Skeletal muscle cell (primary cell): ENCODE measurements at places on chromosomes 7 and 10.

DNA sequence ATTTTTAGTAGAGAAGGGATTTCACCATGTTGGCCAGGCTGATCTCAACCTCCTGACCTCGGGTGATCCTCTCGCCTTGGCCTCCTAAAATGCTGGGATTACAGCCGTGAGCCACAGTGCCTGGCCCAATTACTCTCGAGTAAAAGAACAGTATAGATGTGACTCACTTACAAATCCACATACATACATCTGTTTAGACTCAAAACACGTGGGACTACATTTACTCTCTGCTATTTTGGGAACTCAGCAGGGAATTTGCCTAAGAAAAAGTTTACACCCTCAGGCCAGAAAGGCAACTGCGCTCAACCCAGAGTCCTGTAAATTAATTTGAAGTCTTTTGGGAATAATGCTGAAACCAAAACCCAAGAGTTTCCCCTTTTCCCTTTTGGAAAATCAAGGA is 289.7 kb downstream of the KLF6 start:
- no peak for DNase-seq

- no peak for DNase-seq
Measured at GRCh38 chr10:132408823-132409666, 12.0 kb downstream of the PWWP2B start.

GRCh38 chr10:62707810-62708209 is 96.7 kb upstream of the ADO start:
- no peak for DNase-seq

- no peak for DNase-seq
Measured at GRCh38 chr10:116690356-116691322, 51.7 kb downstream of the HSPA12A start.

DNA sequence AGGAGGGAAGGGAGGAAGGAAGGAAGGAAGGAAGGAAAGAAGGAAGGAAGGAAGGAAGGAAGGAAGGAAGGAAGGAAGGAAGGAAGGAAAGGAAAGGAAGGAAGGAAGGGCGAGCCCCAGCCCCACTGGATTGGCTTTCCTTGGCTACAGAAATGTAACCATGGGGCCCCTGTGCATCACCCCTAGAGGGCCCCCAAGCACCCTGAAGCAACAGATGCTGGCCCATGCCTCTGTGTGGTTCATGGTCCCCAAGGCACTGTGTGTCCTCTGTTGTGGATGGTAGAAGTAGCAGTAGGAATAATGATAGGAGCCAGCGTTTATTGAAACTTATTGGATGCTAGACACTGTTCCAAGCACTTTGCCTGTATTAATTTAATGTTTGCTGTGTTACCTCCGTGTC is 116.6 kb upstream of the MACROH2A2 start:
- no peak for DNase-seq

GRCh38 chr7:80790877-80791276 is 128.0 kb downstream of the SEMA3C start:
- DNase-seq = no peak

GRCh38 chr7:69833964-69834363 is 235.7 kb downstream of the AUTS2 start:
- DNase-seq = no peak

GRCh38 chr7:120023494-120024167 is 249.3 kb upstream of the KCND2 start:
- peak; percentile 41 for DNase-seq

DNA sequence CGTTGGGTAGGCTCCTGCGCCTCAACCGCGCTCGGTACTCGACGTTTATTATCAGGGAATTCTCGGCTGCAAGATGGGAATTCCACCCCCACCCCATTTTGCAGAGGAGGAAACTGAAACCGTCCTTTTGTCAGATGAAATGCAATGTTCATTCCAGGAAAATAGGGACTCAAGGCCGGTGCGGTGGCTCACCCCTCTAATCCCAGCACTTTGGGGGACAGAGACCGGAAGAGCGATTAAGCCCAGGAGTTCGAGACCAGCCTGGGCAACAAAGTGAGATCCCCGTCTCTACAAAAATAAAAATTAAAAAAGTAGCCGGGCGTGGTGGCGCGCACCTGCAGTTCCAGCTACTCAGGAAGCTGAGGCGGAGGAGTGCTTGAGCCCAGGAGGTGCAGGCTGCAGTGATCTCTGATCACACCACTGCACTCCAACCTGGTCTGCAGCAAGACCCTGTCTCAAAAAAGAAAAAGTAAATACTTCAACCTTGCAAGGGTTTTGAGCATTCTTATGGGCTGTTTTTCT is 720 bp upstream of the RFC2 start:
- DNase-seq = no peak

DNA sequence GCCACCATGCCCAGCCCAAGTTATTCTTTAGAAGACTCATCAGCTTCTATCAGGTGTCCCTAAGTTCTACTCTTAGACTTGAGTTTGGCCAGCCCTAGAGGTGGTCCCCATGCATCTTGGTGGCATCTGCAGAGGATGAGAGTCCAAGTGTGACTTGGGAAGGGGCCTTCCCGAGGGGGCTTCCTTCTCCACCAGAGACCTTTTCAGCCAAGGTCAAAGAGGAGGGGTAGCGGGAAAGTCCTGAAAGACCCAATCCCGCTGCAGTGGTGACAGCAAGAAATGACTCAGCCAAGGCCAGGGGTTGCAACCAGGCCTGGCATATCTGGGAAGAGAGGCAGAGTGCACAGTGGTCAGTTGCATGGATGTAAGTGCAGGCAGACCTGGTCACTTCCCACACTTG is 61.7 kb upstream of the MGMT start:
- no peak for DNase-seq

DNA sequence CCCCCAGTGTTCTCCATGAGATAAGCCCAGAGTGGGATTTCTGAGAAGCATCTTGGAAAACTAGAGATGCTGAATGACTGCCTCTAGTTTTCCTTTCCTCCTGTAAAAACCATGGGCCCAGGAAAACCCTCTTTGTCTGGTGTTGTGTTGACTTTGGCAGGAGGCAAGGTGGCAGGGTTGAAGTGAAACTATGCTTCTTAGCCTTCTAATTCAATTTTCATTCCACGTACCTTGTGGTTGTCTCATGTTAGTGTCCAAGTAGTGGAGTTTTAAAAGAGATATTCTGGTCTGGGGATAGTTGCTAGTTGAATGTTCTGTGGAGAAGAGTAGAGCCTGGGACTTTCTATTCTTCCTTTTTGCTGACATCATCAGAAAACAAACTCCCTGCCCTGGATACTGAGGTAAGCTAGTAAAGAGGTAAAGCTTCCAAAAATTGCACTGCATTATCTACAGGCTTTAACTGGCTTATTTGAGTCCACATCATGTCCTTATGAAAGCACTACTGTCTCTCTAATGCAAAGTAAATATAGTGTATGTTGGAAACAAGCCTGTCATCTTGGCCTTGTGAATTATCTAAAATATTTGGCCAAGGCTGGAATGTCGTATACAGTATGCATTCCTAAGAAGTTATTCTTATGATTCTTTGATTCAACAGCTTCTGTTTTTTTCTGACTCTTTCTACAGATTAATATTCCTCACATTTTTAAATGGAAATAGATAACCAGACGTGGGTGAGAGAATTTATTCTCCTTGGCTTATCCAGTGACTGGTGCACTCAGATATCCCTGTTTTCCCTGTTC is at the start of gene OR2F2:
Gene OR2F2 (plus strand): TSS at position 708 of the 800 bp plus-strand sequence. CDS start 0 bp downstream, at position 708.
- no peak for DNase-seq

- DNase-seq = no peak
Measured at GRCh38 chr7:108280136-108280535, 150.0 kb upstream of the LAMB4 start.

GRCh38 chr10:4701016-4701415 is 125.0 kb upstream of the AKR1E2 start:
- no peak for DNase-seq

GRCh38 chr10:77416311-77417135 is 221.1 kb downstream of the KCNMA1 start:
- DNase-seq = peak; percentile 57

DNA sequence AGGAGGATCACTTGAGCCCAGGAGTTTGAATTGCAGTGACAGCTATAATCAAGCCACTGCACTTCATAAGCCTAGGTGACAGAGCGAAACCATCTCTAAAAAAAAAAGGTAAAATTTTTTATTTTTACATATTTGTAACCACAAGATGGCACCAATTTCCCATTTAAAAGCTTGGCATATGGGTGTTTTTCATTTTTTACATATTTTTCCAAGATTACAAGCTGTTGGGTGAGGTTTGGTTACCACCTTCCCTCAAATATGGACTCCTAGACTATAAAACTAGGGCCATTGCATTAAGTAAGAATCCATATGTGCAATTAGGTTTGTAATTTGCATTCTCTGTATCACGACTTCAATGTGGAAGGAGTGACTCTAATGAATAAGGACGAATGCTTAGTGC is 129.3 kb upstream of the ACBD5 start:
- DNase-seq = no peak

DNA sequence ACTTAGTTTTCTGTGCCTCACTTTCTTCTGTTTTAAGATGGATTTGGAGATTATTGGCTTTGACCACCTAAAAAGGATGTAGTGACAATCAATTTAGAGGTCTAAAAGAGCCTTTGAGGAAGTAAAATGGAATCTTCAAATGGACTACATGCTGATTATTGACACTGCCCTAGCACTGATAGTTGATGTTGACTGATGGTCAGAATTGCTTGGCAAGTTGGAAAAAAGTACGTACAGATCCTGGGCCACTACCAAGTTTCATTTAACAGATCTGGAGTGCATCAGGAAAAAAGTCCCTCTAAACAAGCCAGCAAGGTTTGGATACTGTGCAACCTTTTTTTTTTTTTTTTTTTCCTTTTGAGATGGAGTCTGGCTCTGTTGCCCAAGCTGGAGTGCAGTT is 81.1 kb downstream of the TCF7L2 start:
- no peak for DNase-seq

GRCh38 chr7:75737856-75738603 is 711 bp downstream of the HIP1 start:
- DNase-seq = no peak

DNA sequence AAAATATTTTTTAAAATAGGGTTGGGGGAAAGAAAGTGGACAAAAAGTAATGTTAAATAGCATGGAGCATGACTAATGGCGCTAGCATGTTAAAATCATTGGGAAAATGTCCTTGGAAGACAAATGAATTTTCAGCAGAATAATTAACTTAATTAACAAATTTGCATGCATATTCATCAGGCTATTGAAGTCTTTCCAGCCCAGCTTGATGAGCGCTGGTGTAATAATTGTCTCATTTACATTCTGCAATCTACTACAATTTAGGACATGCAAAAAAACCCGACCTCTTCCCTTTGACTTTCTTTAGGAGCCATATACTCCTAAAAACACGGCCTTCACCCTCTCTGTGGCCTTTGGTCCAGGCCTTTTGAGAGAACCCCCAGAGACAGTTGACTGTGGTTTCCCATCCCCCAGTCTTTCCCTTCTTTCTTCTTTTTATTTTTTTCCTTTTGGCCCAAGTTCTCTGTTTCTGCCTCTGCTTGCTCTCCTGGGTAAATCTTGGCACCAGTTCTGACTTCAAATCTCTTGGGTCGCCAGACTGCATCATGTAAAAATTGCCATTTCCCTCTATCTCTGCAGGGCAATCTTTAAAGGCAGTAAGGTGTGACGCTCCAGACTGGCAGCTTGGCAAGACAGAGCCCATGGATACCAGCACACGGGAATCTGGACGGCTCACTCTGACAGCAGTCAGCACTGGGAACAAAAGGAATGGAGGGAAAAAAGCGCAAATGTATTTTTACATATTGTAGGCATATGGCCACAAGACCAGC is 105.5 kb downstream of the NEUROD6 start:
- no peak for DNase-seq

- no peak for DNase-seq
Measured at GRCh38 chr10:84261236-84261915, 16.5 kb downstream of the RGR start.

- no peak for DNase-seq
Measured at GRCh38 chr10:101238732-101239105, 9.5 kb upstream of the LBX1 start.

DNA sequence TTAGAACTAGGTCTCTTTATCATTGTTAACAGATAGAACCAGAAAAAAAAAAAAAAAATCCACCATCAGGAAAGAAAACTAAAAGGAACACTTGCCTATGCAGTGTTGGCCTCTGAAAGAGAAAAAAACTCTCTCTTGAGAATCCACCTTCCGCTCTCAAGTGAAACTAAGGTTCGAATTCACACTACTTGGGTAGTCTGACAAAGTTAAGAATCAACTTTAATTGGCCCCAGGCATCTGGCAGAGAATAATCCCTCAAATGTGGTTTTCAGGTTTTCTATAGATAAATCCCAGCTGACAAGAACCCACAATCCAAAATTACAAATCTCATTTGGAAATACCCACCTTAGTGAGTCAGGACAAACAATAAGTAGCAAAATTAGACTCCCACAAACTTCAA is 199.7 kb upstream of the LRRN3 start:
- DNase-seq = no peak

GRCh38 chr10:62503872-62504271 is 129.7 kb downstream of the ZNF365 start:
- no peak for DNase-seq

DNA sequence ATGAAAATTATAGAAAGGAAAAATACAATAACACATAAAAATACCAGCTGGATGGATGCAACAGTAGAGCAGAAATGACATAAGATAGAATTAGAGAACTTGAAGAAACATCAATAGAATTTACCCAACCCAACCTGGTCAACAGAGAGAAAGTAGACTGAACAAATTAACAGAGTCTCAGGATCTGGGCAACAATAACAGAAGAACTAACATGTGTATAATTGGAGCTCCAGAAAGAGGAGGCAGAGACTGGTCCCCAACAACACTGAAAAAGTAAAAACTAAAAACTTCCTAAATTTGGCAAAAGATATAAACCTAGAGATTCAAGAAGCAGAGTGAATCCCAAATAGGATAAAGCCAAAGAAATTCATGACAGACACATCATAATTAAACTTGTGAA is 458.8 kb downstream of the RPS24 start:
- DNase-seq = no peak

DNA sequence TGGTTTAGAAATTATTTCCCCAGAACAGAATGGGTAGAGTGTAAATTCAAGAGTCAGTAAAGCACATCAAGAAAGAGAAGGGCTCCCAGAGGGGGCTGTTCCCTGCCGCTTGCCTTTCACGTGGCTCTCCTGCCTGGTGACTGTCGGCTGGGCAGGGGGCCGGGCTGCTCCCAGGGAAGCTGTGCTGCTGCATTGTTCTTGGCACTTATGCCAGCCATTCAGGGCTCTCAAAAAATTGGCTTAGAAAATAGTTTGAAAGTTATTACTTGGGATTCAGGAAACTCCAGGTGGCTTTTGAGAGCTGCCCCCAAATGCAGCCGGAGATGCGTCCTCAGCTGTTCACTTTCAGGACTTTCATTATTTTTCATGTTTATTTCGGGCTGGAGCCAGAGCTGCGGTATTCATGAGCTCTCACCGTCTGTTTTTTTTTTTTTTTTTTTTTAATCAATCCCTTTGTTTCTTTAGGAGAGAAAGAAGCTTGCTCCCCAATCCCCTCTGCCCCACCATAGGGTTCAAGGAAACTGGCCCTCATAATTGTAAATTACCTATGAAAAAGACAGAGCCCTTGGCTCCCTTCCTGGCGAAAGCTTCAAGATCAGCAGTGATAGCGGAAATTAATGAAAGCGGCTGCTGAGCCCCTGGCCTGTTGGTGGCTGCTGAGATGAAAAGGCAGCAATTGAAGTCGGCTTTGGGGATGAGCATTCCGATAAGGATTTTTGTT is 94.1 kb downstream of the SORCS3 start:
- no peak for DNase-seq
